ENCODE measurements at places on chromosomes 11 and 22.

- DNase-seq = no peak
Measured at GRCh38 chr22:44971651-44972362, 38.0 kb downstream of the PHF21B start.

DNA sequence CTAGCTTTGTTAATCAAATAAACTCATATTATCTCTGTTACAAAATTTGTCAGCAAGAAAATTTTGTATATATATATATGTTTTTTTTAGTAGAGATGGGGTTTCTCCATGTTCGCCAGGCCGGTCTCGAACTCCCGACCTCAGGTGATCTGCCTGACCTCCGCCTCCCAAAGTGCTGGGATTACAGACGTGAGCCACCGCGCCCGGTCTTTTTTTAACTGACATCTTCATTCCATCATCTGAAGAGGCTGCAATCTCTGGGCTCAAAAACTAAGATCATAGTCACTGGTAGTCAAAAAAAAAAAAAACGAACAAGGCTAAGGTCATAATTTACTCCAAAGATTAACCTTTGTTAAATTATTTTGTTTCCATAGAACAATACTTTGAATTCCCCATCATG, 5.3 kb upstream of the KLHDC7B start:
- DNase-seq = no peak

DNA sequence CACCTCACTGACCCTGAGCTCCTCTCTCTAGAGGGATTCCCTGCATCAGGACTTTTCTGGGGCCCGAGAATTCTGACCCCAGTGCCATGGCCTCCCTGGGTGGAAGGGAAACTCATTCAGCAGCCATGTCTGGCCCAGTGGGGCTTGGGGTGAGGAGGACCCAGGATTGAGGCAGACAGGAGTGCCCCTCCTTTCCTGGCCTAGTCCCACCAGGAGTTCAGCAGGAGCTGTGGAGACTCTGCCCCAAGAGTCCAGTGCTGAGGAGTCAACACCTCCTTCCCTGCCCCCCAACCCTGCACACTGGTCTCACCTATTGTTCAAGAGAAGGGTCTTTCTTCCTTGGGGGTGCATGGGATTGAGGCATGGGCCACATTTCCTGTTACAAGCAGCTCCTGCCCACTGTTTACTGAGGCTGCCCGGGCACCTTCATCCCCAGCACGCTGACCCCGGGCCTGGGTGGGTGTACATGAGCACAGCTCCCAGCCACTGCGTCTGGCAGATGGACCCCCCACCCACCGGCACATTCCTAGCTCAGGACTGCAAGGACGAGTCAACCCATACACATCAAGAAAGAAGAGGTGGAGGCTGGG, 33.9 kb downstream of the ALX4 start:
- no peak for DNase-seq

GRCh38 chr11:28243581-28243980, 135.4 kb downstream of the METTL15 start:
- DNase-seq = no peak

DNA sequence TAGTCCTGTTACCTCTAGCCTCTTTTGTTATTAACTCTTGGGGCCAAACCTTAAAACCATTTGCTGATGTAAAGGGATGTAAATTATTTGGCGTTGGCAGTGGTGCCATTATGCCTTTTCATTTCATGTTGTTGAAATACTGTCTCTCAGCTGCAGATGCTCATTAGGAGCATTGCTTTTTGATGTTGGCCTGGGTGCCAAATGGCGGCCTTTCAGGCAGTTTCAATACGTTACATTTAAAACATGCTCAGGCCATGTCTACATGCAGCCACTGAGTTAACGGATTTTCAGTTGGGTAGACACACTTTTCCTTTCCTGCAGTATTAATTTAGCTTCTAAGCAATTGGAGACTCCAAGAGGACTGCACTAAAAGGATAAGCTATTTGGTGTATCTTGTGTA, 5.3 kb downstream of the NCAM1 start:
- no peak for DNase-seq

GRCh38 chr11:91326280-91326679, 898.3 kb upstream of the FAT3 start:
- no peak for DNase-seq

GRCh38 chr22:31173386-31174145, 13.6 kb downstream of the RNF185 start:
- no peak for DNase-seq

DNA sequence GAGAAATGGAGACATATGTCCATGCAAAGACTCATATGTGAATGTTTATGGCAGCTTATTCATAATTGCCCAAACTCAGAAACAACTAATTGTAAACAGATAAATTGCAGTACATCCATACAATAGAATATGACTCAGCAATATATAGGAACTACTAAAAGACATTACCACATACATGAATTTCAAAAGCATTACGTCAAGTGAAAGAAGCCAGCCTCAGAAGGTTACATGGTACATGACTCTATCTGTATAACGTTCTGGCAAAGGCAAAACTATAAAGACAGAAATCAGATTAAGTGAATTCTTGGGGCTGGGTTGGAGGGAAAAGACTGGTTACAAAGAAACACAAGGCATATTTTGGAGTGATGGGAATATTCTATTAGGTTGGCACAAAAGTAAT, 7.2 kb downstream of the KCTD21 start:
- DNase-seq = no peak

- DNase-seq = no peak
Measured at GRCh38 chr11:79314906-79315689, 125.7 kb downstream of the TENM4 start.

DNA sequence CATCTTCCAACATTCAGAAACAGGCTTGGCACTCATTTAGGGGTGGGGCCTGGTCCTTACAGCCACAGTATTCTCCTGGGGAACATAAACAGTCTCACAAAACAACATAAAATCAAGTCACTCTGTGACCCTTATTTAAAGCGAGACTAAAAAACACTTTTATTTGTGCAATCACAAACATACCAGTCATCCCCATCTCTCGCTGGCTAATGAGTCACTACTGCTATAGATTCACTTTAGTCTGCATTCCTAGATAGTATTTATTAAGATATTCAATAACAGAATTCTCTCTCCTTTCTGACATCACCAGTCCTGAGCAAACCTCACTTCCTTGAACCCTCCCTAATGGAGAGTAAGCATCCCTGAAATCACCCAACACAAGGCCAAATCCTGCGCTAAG, 68.0 kb downstream of the ZBTB44 start:
- no peak for DNase-seq

GRCh38 chr22:39434243-39434653, 22.6 kb upstream of the MGAT3 start:
- DNase-seq = no peak

Measured in NCI-H510A treated with DMSO at 0.1 percent for 48 hours (cell line).